Naive B cell (primary cell): ENCODE measurements at places on chromosomes 3 and 15. TPM values are rescaled to one million over a fixed set of nuclear protein-coding genes. Genes with fewer than 3 reads are reported as not detected.

GRCh38 chr3:69791106-69791505 is 51.8 kb downstream of the MITF start:
- no peaks in the 10 kb centered on the region for H3K27me3 ChIP-seq
- no peaks in the 10 kb centered on the region for H3K36me3 ChIP-seq
- no peaks in the 10 kb centered on the region for H3K4me1 ChIP-seq
- H3K27ac ChIP-seq, result no peak overlapping the region

DNA sequence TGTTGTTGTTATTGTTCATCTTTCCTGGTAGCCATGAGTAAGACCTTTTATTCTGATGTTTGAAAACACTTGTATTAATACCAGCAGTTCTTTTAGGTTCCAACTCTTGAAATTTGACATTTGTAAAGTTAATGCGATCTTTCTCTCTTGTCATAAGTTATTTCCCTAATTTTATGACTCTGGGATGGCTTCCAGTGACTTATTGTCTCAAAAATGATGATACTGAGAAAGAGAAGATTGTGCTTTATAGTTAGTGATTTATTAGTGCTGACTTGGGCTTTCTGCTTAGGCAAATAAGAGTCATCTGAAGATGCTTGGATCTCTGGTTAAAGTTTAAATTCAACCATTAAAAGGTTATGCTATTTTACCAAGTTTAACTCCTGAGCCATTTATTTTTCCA is 715.2 kb downstream of the GRM7 start:
- no peaks in the 10 kb centered on the region for H3K36me3 ChIP-seq
- no peak overlapping the region for H3K4me3 ChIP-seq
- H3K27ac ChIP-seq, result no peak overlapping the region
- no peak for DNase-seq
- H3K27me3 ChIP-seq, result no peaks in the 10 kb centered on the region

Gene IQCF5
- not detected for polyA plus RNA-seq

GRCh38 chr15:95119041-95119610 is 887.8 kb downstream of the MCTP2 start:
- H3K4me1 ChIP-seq, result no peaks in the 10 kb centered on the region
- no peak overlapping the region for H3K27ac ChIP-seq
- no peak overlapping the region for H3K4me3 ChIP-seq
- no peak for DNase-seq
- H3K36me3 ChIP-seq, result no peaks in the 10 kb centered on the region

GRCh38 chr3:182717216-182717615 is 76.1 kb upstream of the ATP11B start:
- no peak overlapping the region for H3K4me3 ChIP-seq
- H3K36me3 ChIP-seq, result no peaks in the 10 kb centered on the region
- H3K27me3 ChIP-seq, result no peaks in the 10 kb centered on the region
- no peak overlapping the region for H3K27ac ChIP-seq
- H3K4me1 ChIP-seq, result peaks cover 8% of the 10 kb centered on the region
- DNase-seq, result no peak

Gene GPR176
- polyA plus RNA-seq, result not detected

Gene DPPA4
- 8.7 TPM for polyA plus RNA-seq

- peaks cover 41% of the 10 kb centered on the region for H3K27me3 ChIP-seq
- H3K4me1 ChIP-seq, result no peaks in the 10 kb centered on the region
- no peaks in the 10 kb centered on the region for H3K36me3 ChIP-seq
- no peak overlapping the region for H3K4me3 ChIP-seq
- peak; percentile 20 for DNase-seq
Observed at GRCh38 chr3:42701371-42702065, 1.1 kb downstream of the HHATL start.

DNA sequence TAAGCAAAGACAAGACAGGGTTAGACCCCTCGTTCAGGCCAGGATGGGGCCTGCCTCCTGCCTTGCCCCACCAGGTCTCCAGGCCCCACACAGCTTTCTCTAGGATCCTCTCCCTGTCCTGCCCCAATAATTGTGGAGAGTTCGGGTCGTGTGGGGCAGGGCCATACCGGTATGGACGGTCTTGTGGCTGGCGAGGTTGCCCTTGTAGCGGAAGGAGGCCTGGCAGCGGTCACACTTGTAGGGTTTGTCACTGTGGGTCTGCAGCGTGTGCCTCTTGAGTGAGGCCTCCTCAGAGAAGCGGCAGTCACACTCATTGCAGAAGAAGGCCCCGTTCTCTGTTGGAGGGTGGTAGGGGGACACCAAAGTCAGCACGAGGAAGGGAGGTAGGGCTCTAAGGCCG is 18.7 kb downstream of the BCL6 start:
- no peak overlapping the region for H3K27ac ChIP-seq
- no peak overlapping the region for H3K4me3 ChIP-seq
- H3K27me3 ChIP-seq, result no peaks in the 10 kb centered on the region

Gene DAZL
- polyA plus RNA-seq, result 2.0 TPM

DNA sequence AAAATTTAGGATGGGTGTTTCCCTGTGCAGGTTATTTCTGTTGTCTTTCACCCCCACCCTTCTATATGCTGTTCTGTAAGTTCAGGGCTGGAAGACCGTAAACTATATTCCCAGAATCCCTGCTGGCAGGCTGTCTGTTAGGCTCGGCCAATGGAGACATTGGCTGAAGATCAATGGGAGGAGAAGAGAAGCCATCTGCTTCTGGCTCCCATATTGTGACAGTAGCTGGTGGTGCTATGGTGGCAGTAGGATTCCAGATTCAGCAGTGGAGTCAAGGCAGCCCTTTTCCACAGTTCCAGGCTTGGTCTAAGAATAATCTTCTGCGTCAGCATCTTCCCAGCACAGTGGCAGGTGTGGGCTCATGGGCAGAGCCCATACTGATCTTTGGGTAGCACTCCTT is 226.6 kb downstream of the ABHD5 start:
- no peak overlapping the region for H3K27ac ChIP-seq
- no peak for DNase-seq
